ENCODE measurements at places on chromosomes 2 and 18. TPM values are rescaled to one million over a fixed set of nuclear protein-coding genes. Genes with fewer than 3 reads are reported as not detected.
A peak's percentile ranks its signal among the peaks of the same experiment; 100 is the strongest.

DNA sequence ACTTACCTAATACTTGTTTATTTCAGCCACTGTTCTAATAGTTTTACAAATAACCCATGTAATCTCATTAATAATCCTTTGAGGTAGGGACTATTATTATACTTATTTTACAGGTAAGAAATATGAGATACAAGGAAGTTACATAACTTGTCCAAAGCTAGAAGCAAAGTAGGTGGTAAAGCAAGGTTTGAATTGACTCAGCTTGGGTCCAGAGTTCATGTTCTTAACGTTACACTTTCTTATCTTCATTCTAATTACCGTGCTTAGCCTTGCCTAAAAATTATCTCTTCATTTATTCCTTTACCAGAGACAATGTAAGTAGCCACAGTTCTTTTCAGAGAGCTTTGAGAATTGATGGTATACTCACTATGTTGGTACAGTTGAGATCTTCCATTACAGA lies 743.6 kb downstream of the KCNJ3 start:
- DNase-seq, result no peak

GRCh38 chr18:3342628-3343027 lies 80.7 kb downstream of the MYL12B start:
- DNase-seq, result no peak

- no peak for DNase-seq
Observed at GRCh38 chr2:8502316-8502715, 179.5 kb upstream of the ID2 start.

DNA sequence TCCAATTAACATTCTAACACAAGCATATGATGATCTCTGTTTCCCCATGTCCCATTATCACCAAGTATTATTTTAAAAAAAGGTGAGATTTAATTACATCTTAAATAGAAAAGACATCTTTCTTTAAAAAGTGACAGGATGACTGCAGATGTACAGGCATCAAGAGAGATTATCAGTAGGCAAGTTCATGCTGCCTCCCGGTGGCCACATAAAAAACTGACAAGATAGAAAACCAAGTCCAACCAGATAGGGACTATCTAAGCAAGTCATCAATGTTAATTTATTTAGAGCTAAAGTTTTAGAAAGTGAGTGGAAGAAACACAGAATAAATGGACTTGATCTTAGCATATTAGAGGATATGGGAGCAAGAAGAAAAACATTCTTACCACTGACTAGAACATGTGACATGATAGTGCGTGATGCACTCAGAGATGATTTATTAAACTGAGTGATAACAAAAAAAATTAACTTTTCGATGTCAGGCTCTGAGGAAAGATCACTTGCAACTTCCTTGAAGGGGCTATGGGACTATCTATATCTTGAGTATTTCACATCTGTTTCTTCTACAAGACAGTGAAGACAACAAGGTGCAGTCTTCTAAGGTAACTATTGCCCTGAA lies 5.4 kb upstream of the TDRD15 start:
- DNase-seq, result peak; percentile 57

GRCh38 chr2:44731505-44731904 lies 210.0 kb upstream of the SIX3 start:
- DNase-seq, result no peak

GRCh38 chr2:171598713-171599319 lies 76.5 kb downstream of the CYBRD1 start:
- DNase-seq, result peak; percentile 82

DNA sequence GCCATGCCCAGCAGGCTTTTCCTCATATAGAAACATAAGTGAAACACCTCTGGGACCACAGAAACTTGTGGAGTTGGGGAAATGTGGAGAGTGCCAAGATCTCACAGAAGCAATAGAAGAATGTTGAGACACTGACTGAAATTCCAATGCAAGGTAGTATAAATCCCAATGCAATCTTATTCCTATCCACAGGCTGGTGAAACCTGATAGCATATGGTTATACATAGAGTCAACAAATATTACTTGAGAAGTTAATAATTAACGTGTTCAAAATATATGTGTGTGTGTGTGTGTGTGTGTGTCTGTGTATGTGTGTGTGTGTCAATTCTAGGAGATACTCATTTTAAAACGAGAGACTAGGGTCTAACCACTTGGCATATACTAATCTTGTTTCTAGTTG lies 776.8 kb upstream of the ACVR2A start:
- DNase-seq, result no peak

- DNase-seq, result no peak
Observed at GRCh38 chr18:71431171-71431570, 1113.0 kb downstream of the CBLN2 start.

- DNase-seq, result no peak
Observed at GRCh38 chr2:6083136-6083535, 391.0 kb downstream of the SOX11 start.

DNA sequence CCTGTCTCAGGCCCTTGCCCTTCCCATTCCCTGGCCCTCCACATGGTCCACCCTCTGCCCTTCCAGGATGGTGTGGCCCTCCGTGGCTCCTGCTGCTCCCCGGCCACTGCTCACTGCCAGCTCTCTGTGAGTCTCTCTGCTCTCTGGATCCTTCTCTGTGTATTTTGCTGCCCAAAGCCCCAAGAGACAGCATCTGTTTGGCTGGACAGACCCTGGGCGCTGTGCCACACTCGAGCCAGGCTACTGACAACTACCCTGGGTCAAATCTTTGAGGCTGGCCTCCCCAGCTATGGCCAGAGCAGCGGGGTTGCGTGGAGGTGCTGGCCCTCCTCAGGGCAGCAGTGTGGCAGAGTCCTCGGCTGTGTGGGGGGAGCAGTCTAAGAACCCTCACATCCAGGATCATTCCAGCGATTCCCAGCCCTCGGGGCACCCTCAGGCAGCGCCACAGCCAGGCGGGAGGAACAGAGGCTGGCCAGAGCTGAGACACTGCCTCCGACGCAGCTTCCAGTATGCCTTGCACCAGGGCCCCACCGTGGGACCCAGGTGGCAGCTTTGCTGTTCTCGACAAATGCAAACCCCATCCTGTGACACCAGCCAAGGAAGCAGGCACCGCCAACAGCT lies 139.4 kb upstream of the GLI2 start:
- DNase-seq, result no peak

- DNase-seq, result no peak
Observed at GRCh38 chr2:225994748-225995405, 595.4 kb downstream of the NYAP2 start.

GRCh38 chr2:47272905-47273758 lies 118.0 kb upstream of the STPG4 start:
- no peak for DNase-seq

GRCh38 chr2:43508209-43508608 lies 87.6 kb downstream of the THADA start:
- no peak for DNase-seq

The ASIC4 gene
- 0.96 TPM for total RNA-seq

The GULP1 gene
- not detected for total RNA-seq

The ANKRD30BL gene
- not detected for total RNA-seq

The INHBB gene
- total RNA-seq, result not detected

The UGT1A7 gene
- not detected for total RNA-seq

The HOXD1 gene
- total RNA-seq, result not detected

The ALKAL2 gene
- total RNA-seq, result not detected

The ACADL gene
- total RNA-seq, result not detected

The PCARE gene
- total RNA-seq, result not detected

The SAG gene
- total RNA-seq, result not detected

The ECEL1 gene
- not detected for total RNA-seq

Data from OCI-LY7 (cell line).